ENCODE measurements at places on chromosomes 6 and 20. TPM values are rescaled to one million over a fixed set of nuclear protein-coding genes. Genes with fewer than 3 reads are reported as not detected.

DNA sequence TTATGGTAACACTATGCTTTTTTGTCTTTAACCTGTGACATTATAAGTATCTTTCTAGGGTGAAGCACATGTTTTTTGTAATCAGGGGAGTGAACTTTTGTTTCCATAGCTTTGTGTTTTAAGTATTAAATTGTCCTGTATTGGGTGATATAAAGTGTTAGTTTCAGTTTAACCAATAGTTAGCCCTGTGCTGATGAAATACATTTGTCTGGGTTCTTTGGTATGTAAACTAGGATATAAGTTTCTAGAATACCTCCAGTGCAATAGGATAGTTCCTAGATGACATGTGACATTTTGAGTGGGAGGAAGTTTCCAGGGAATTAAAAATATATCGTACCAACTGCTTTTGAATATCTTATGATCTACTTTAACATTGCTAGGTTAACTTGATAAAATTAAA, 611.0 kb upstream of the MARCKS start:
- DNase-seq = no peak

ADGRB3 gene
- total RNA-seq = 6.7 TPM

- DNase-seq = no peak
These were observed 37.4 kb downstream of the PNLDC1 start for GRCh38 chr6:159837511-159837910.

- peak; percentile 63 for DNase-seq
These were observed 39.7 kb downstream of the SIRPA start for GRCh38 chr20:1934721-1935573.

FNDC11 gene
- total RNA-seq = 1.6 TPM

PTCRA gene
- 0.55 TPM for total RNA-seq
